Left renal cortex interstitium (tissue), 4 donors: ENCODE measurements at places on chromosomes 2 and 18. TPM values are rescaled to one million over a fixed set of nuclear protein-coding genes. Genes with fewer than 3 reads are reported as not detected.

- no peak for DNase-seq
Measured at GRCh38 chr2:160201849-160202539, 1.9 kb upstream of the ITGB6 start.

GRCh38 chr2:191714925-191715324 is 37.0 kb downstream of the NABP1 start:
- no peak for DNase-seq

GRCh38 chr2:27353762-27354596 is 2.6 kb downstream of the GTF3C2 start:
- no peak for DNase-seq

DNA sequence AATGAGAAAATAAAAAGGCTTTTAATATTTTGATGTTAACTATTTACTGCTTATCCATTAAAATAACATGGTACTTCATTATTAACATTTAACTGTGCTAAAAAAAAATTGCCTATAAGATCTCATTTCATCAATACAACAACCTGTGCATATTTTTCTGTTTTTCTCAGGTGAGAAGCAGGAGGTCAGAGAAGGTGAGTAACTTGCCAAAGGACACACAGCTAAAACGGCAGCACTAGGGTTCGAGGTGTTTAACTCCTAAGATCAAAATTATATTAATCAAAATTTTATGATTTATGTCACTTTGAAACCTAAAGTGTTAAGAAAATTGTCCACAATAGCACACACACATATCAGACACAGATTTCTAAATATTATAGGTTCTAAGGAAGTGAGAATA is 366.0 kb downstream of the TGIF1 start:
- no peak for DNase-seq

GRCh38 chr2:11144077-11144737 is 11.1 kb upstream of the SLC66A3 start:
- no peak for DNase-seq

DNA sequence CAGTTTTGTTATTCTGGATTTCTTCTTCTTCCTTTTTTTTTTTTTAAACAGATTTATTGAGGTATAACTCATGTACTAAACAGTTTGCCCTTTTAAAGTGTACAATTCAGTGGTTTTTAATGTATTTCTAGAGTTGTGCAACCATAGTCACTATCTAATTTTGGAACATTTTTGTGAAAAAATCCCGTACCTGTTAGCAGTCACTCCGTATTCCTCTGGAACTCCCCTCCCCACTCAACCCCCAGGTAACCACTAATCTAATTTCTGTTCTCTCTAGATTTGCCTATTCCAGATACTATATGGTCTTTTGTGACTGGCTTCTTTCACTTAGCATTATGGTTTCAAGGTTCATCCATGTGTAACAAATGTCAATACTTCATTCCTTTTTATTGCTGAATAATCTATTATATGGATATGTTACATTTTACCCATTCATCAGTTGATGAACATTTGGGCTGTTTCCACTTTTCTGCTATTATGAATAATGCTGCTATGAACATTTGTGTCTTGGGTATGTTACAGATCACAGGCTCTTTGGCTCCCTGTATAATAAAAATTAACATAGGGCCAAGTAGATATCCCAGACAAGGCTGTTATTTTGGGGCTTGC is 21.9 kb downstream of the EHBP1 start:
- DNase-seq = no peak

- no peak for DNase-seq
Measured at GRCh38 chr2:165114346-165114939, 89.4 kb downstream of the SCN3A start.

GRCh38 chr18:74610051-74610615 is 12.5 kb downstream of the ZNF407 start:
- DNase-seq = no peak

Gene RAB6C
- polyA plus RNA-seq = 0.18 TPM

DNA sequence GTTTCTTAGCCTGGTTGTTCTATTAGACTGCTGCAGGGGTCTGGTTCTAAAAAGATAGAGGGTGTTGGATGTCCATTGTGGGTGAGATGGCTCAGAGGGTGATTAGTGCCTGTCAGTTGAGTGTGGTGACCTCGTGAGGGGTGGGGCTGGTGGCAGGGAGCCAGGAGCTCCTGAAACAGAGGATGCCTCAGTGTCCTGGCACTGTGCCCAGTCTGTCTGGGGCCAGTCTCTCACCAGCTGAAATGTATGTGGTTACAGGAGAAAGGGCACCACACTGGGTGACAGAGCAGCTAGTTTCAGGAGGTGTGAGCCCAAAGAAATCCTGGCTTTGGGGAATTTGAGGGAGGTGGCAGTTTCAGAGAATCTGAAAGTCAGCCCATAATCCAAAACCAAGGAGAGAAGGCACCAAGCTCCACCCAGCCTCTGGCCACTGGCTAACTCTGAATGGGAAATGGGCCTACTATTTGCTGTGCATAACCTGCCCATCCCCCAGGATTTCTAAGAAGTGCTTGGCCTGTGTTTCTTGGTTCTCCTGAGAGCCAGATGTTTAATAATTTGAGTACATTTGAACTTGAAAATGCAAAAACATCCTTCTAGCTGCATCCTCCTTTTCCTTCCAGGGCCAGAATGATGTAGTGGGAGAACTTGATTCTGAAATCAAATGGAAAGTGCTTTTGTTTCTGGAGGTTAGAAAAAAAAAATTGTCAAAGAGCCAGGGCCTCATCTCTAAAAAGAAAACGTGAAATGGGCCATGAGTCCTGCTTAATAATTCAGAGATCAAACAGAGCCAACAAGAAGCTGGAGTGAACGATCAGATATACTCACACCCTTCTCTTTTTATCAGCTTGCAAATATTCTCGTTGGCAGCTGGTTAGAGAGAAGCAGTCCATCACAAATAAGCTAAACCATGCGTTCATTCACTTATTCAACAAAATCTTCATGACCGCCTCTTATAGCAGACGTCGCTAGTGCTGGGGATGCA is 92.3 kb downstream of the B3GNT2 start:
- no peak for DNase-seq
